ENCODE measurements at places on chromosomes 6 and 20. TPM values are rescaled to one million over a fixed set of nuclear protein-coding genes. Genes with fewer than 3 reads are reported as not detected.

The RGS19 gene
- total RNA-seq = 5.9 TPM

The DEFB132 gene
- not detected for total RNA-seq

The CAGE1 gene
- 0.28 TPM for total RNA-seq

The GSTA3 gene
- not detected for total RNA-seq

The KCNK16 gene
- total RNA-seq = not detected

The NQO2 gene
- total RNA-seq = 7.8 TPM

The SLC22A2 gene
- 0.21 TPM for total RNA-seq

The CNBD2 gene
- 4.8 TPM for total RNA-seq

The ADA gene
- 3.1 TPM for total RNA-seq

The BEND3 gene
- total RNA-seq = 2.4 TPM

The UST gene
- total RNA-seq = 23.2 TPM

Data from uterus (tissue), 4 donors.